Islet precursor cell (in vitro differentiated cells): ENCODE measurements at places on chromosomes 11 and 22.

DNA sequence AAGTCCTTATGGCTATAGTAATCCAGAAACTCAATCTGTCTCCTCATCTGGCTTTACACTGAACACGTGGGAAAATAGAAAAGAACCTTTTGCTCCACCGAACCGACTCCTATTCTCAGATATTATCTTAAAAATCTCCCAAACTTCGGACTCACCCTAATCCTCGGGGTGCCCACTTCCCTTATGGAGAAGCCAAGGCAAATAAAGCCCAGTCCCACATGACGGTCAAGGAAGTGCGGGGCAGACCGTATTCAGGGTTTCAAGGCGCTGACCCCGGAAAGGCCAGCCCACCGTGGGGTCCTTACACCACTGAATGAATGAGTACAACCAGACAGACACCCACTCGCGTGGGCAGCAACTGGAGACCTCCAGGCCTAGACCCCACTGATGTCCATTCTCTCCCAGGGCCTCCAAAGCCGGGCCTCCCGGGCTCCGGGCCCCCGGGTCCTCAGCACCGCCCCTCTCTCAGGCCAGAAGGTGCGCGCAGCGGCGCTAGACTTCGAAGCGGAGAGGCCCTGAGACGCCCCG lies 489 bp downstream of the NUP98 start:
- no peak for DNase-seq

GRCh38 chr22:48342016-48342415 lies 1485.7 kb downstream of the BRD1 start:
- DNase-seq, result no peak

GRCh38 chr11:47337229-47337924 lies 15.1 kb downstream of the MYBPC3 start:
- DNase-seq, result no peak

GRCh38 chr11:70597006-70597555 lies 198.8 kb downstream of the CTTN start:
- DNase-seq, result no peak

DNA sequence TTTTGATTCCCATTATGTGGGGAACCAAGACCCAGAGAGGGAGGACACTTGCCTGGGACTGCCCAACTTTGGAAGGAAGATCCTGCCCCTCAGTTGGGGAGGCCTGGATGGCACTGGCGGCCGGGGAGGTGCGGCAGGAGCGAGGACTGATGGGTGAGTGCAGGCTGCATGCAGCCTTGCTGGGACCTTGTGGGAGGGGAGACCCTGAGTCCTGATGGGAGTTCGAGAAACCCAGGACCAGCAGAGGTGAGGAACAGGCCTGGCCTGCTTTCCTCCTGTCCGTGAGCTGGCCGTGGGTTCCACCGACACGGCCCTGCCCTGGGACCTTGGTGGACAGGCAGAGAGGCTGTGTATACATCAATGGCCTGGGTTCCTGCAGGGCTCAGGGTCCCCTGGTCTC lies 19.3 kb upstream of the SMIM38 start:
- DNase-seq, result no peak

- no peak for DNase-seq
Measured at GRCh38 chr11:123187248-123187647, 7.8 kb downstream of the CLMP start.

GRCh38 chr11:80261776-80262175 lies 820.9 kb upstream of the TENM4 start:
- no peak for DNase-seq

DNA sequence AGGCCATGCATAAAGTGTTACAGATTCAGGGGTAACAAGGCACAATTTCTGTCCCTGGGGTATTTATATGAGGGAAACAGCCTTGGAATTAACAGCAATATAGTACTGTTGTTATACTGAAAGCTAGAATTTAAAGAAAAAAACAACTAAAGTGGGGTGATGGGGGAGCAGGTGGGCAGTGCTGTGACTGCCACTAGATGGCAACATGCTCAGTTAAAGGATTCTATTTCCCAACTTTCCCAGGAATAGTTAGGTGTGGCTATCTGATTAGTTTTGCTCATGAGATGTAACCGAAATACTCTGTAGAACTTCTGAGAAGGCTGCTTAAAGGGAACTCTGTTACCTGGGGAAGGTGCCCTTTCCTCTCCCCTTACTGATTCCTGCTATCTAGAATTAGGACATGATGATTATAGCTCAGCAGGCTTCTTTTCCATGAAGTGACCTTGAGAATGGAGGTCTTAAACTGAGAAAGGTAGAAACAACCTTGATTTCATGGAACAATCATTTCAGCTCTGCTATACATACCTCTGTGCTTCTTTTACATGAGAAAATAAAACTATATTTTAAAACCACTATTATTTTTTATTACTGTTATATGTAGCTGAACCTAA lies 102.6 kb downstream of the RELT start:
- no peak for DNase-seq

GRCh38 chr22:50102946-50103345 lies 13.1 kb downstream of the MOV10L1 start:
- no peak for DNase-seq

DNA sequence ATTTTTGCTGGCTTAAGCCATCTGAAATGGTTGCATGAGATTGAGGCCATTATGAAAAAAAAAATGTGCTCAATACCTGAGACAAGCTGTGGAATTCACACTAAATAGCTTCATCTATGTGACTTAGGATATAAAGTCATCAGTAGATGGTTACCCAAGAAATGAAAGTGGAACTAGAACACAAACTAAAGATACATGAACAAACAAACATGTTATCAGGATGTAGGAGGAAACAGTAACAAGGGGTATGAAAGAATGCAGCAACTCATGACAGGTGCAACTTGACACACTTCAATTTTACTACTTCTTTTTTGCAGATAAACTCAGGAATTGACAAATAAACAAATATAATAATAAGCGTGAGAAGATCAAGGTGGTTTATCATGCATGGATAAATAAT lies 155.0 kb downstream of the WT1 start:
- no peak for DNase-seq

DNA sequence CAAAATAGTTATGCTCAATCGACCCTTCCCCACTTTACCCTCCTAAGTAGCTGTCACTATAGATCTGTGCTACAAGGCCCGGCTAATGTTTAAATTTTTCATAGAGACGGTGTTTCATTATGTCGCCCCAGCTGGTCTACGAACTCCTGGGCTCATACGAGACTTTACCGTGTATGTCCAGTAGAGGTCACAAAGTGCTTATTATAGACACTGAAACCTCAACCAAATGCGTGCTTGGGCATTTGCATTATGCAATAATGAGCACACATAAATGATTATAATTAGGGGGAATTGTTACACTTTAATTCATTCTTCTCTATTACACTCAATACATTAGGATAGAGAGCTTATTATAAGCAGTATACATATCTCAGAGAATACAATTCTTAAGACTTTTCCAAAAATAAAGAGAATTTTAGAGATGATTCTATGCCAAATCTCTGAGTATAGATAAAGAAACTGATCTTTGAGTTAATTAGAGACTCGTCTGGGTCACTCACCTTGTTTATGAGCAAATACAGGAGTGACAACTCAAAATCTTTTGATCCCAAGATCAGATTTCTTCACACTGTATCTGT lies 12.5 kb upstream of the MRPL16 start:
- peak; percentile 58 for DNase-seq

- no peak for DNase-seq
Measured at GRCh38 chr11:70332567-70332966, 62.1 kb downstream of the PPFIA1 start.

- peak; percentile 67 for DNase-seq
Measured at GRCh38 chr22:43222262-43222661, 35.3 kb upstream of the TTLL12 start.

DNA sequence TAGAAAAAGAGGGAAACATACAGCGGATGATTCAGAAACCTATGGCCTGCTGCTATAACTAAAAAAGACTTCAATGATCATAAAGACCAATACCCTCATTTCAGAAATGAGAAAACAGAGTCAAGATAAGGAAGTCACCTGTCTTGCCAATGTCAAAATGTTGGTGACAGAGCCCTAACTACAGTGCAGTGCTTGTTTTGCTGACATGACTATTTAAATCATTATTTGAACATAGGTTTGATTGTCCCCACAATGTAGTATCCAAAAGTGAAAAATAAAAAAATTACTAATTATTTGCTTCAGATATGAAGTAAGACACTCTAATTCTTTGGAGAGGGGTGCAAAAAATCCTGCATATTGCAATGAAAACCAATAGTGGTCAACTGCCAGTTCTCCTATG lies 115.7 kb downstream of the SOX6 start:
- no peak for DNase-seq

DNA sequence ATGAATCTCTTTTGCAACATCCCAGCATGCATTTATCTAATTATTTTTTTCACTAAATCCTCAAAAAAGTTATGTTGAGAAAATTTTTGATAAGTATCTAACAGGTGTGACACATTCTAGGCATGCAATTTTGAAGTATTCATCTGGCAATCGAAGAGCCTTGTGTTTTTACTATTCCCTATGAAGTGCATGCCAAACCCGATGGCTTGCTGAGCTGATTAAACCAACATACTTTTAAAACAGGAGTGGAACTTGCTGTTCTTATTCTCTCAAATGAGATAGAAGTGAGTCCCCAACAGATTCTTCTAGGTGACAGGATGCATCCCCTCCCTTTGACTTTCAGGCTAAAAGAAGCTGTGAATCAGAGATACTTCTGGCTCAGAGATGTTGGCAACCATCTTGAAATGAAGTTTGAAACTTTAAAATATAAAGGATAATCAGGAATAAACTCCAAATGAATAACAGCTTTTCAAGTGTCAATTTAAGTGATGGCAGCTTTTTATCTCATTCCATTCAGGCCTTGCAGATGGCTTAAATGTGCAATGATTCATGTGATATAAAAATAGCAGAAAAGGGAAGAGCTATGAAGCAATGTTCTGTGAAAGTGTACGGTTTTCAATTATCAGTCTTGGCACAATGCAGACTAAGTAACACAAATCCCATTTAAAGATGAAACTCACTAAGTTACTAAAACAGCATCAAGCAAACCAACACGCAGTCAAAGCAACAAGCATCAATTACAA lies 67.7 kb downstream of the APOL5 start:
- DNase-seq, result no peak

DNA sequence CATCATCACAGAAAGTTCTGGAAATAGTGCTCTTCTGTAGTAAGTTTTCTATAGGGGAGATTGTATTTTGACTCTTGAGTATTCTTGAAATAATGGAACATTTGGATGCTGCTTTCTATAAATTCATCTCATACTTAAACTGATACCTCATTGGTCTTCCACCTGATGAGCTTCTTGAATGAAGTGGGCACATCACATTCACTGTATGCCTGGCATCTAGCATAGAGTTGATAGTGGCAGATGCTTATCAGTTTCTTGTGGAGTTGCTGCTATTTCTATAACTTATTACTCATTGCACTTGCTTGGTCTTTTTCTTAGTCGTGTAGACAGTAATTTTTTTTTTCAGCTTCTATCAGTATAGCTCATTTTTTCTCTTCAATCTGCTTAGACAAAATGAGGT lies 5.4 kb downstream of the ATXN10 start:
- DNase-seq, result no peak

DNA sequence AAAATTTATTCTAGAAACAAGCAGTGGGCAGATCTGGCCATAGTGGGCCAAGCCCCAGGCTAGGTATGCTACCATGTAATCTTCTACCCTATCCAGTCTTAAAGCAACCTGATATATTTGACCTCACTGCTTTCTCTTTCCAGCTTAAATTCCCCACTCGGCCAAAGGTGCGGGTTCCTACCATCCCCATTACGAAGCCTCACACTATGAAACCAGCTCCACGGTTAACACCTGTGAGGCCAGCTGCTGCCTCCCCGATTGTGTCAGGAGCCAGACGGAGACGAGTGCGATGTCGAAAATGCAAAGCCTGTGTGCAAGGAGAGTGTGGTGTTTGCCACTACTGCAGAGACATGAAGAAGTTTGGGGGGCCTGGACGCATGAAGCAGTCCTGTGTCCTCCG lies 21.2 kb upstream of the GRK2 start:
- no peak for DNase-seq

DNA sequence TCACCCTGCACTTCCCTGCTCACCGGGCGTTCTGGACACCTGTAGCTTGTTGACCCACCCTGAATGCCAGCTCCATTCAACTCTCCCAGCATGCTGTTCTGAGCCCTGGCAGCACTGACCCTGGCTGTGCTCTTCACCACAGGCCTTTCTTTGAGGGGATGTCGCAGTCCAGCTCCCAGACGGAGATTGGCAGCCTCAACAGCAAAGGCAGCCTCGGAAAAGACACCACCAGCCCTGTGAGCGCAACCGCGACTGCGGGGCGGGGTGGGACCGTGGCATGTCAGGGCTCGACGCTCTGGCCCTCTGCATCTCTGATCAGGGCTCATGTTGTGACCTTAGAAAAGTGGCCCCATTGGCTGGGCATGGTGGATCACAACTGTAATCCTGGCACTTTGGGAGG lies 47.4 kb upstream of the RAB1B start:
- DNase-seq, result no peak
